ENCODE measurements at places on chromosomes 4 and X.
A peak's percentile ranks its signal among the peaks of the same experiment; 100 is the strongest.

DNA sequence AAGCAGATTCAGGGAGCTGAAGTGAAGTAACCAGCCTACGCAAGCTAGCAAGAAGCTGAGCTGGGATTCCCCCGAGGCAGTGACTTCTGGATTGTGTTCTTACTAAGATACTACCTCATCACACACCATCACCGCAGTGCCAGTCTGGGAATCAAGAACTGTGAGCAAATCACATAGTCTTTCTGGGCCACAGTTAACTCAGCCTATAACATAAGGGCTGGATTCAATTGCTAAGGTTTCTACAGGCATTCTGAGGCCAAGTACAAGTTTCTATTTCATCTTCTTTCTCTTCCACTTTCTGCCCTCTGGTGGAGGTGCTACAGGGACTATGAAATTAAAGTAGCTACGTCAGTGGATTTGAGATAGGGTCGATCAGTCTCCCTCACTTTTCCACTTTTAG, 1.4 kb upstream of the CORIN start:
- no peak for DNase-seq

- DNase-seq, result no peak
Measured at GRCh38 chrX:22122510-22122909, 90.4 kb downstream of the PHEX start.

GRCh38 chrX:103678199-103678993, 8.1 kb downstream of the MORF4L2 start:
- no peak for DNase-seq

GRCh38 chr4:101599620-101600019, 190.9 kb upstream of the BANK1 start:
- peak; percentile 23 for DNase-seq

DNA sequence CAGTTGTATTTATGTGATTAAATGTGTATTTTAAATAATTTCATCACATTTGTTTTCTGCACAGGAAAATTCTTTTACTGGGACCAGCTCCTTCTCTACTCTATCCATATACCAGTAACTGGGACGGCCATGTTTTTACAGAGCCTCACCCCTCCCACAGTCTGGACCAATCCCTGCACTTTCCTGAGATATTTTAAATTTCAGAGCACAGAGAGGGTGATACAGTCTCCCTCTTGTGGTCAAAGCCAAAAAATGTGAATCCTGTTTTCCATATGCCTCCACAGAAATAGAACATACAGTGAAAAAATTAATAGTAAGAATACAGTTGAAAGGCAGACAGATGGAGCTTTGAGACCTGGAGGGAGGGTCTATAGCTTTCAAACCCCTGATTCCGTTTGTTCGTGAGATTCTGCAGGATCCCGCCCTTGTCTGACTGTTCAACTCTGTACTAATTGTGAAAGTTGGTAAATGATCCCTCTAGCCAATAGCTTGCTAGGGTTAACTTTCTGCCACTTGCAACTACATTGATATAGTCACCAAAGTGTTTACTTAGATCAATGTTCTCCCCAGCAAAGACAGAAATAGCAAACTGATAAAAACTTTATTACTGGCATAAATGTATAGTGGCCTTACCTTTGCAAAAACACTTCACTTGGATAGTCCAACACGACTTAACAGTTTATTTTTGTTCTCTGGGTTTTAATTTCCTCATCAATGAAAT, 172.2 kb downstream of the PPARGC1A start:
- no peak for DNase-seq

DNA sequence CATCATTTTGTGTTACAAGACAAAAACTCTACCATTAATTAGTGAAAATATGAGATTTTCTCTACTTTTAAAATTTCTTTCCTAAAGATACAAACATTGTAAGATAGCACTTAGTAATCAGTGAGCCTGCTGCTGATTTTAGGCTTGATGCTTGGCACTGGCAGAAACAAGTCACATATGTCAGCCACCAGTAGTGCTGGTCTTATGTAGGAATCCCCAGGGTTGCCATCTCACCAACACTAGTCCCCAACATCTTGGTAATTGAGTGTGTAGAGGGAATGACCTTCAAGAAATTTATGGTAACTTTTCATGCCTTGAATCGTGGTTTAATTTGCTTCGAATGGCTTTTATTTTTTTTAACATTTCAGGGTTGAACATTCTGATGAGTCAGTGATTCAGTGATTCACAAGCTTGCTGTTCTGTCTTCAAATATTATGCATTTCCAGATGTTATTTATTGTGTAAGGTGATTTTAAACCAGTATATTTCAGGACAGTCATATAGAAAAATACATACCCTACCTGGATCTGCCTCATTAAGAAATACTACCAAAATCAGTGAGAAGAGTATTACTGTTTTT, 11.9 kb downstream of the EXOC1 start:
- DNase-seq, result peak; percentile 28

DNA sequence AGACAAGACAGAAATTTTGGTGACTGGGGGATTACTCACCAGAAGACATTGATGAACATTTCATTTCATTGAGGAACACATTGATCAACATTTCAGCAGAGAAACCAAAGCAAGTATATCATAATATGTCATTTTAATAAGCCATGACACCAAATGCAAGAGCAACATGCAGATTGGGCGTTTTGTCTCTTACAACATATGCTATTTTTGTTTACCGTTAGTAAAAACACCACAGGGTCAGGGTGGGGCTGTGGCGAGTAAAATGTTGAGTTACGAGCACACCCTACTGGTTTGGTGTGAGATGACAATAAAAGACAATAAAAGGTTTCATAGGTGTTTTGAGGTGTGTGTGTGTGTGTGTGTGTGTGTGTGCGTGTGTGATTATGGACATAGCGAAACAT, 294.5 kb downstream of the PDGFC start:
- peak; percentile 57 for DNase-seq

DNA sequence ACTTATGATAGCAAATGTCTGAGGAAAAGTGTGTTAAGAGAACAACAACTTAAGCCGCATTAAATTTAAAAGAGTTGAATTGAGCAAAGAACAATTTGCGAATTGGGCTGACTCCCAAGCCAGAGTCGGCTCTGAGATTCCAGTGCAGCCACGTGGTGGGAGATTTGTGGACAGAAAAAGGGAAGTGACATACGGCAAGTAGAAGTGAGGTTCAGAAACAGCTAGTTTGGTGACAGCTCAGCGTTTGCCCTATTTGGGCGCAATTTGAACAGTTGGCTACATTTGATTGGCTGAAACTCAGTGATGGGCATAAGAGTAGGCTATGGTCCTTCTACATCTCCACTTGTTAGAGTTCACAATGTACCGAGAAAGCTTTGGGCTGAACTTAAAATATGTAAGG, 124.0 kb downstream of the PRKX start:
- no peak for DNase-seq

DNA sequence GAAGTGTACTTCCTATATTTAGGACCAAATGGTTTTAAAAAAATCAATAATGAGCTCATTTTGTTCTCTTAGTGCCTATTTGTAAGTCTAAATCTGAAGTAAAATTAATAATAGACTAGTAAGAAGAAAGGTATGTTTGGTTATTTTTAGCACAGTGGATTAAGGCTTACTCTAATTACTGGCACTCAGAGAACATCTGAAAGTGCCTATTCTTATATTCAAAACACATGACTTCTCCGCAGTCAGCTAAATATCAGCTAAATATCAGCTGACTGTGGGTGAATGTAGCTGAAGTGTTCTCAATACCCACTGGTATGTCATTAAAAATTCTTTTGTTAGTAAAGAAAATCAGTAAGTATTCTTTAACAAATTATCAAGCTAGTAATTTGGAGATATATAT, 6.0 kb downstream of the AP1S2 start:
- no peak for DNase-seq

DNA sequence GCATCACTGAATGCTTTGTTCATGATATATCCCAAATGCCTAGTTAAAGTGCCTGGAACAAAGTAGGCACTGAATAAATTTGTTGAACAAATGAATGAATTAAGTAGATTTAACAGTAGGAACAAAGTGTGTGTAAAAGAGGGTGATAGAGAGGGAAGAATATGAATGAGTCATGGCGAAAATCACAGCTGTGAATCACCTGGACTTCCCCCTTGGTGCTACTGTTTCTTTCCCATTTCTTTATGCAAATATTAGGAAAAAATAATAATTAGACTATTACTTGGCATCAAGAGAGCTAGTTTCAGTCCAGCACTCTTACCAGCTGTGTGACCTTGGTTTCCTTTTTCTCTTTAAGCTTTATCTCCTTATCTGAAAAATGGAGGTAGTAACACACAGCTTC, 9.2 kb downstream of the SPIN3 start:
- DNase-seq, result no peak

GRCh38 chr4:41060352-41061334, 153.7 kb downstream of the APBB2 start:
- no peak for DNase-seq

Measured in GM04504 (cell line).